ENCODE measurements at places on chromosomes 6 and 20.

DNA sequence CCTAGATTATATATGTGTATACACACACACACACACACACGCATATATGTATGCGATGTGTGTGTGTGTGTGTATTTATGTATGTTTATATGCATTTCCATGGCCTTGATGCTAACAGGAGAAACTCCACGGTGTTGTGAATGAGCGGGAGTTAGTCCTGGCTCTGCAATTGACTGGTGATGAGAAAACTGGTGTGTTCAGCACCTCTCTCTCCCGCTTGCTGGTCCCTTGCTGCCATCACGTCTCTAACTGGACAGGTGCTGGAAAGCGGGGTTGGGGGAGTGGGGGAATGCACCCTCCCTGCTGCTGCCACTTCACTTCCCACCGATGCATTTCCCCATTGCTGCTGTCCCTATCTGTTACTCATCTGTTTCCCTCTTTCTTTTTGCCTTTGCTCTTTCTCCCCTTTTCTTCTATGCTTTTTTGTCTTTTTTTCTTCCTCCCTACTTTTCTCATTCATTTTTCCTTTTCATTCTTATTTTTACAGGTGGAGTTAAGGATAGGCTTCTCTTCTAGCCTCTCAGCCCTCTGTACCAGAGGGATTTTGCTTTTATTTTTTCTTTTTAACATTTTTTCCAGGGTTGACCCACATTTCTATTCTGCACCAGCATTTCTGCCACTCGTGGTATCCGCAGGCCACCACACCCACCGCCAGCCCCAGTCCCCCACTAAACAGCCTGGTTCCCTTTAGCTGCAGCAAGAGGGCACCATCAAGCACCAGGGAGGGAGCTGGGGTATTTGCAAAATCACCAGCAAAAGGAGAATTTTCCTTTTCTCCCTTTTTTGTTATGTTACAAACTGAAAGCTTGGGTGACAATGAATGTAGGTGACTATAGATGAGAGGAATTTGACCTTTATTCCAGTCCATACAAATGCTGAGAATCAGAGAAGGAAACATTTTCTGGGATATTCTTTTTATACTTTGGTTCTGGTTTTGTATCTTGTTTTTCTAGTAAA is 115.6 kb downstream of the TCP11 start:
- peaks cover 45% of the 10 kb centered on the region for H3K4me1 ChIP-seq
- H3K27ac ChIP-seq, result peak overlapping the region; percentile 71
- no peaks in the 10 kb centered on the region for H3K36me3 ChIP-seq
- no peaks in the 10 kb centered on the region for H3K27me3 ChIP-seq
- DNase-seq, result no peak
- no peak overlapping the region for H3K4me3 ChIP-seq

- peak overlapping the region; percentile 90 for H3K4me3 ChIP-seq
- no peak for DNase-seq
- H3K27me3 ChIP-seq, result no peaks in the 10 kb centered on the region
- peaks cover 10% of the 10 kb centered on the region for H3K4me1 ChIP-seq
- peaks cover 42% of the 10 kb centered on the region for H3K36me3 ChIP-seq
- peak overlapping the region; percentile 92 for H3K27ac ChIP-seq
These were observed 886 bp downstream of the ROMO1 start for GRCh38 chr20:35699957-35700624.

- no peak overlapping the region for H3K27ac ChIP-seq
- H3K4me3 ChIP-seq, result no peak overlapping the region
- peaks cover 7% of the 10 kb centered on the region for H3K4me1 ChIP-seq
These were observed 37.1 kb downstream of the CD109 start for GRCh38 chr6:73732845-73733675.

- no peaks in the 10 kb centered on the region for H3K27me3 ChIP-seq
- H3K4me3 ChIP-seq, result no peak overlapping the region
- no peak for DNase-seq
- H3K4me1 ChIP-seq, result no peaks in the 10 kb centered on the region
These were observed 560.5 kb upstream of the PTCHD4 start for GRCh38 chr6:48671505-48671904.

DNA sequence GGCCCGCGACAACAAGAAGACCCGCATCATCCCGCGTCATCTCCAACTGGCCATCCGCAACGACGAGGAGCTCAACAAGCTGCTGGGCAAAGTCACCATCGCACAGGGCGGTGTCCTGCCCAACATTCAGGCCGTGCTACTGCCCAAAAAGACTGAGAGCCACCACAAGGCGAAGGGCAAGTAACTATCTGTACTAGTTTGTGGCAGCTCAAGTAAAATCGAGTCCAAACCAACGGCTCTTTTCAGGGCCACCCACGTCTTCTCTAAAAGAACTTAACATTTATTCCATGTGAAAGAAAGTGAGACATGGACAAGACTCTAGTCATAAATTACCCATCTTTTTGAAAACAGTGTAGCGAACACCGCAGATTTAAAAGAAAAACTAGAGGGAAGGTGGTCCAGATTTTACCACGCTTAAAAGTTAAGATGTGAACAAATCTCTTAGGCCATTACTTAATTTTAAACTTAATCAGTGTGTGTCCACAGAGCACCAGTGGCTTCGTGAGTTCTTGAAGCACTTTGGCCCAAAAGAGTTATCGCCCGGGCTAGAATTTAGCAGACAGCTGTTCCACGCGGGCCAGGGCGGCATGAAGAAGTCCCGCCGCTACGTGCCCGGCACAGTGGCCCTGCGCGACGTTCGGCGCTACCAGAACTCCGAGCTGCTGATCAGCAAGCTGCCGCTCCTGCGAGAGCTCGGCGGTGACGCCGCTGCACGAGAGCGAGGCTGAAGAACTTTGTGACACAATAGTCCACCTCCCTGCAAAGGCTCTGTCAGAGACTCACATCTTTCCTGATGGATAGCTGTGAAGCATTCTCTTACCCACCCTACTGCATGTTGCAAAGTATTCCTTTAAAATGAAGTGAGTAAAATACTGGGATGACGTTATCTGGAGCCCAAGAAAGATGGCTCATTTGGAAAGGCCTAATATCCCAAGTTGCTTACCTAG is 113.9 kb upstream of the PRSS16 start:
- H3K4me3 ChIP-seq, result peak overlapping the region; percentile 50
- H3K27me3 ChIP-seq, result no peaks in the 10 kb centered on the region
- DNase-seq, result peak; percentile 79
- H3K27ac ChIP-seq, result peak overlapping the region; percentile 92
- no peaks in the 10 kb centered on the region for H3K36me3 ChIP-seq

DNA sequence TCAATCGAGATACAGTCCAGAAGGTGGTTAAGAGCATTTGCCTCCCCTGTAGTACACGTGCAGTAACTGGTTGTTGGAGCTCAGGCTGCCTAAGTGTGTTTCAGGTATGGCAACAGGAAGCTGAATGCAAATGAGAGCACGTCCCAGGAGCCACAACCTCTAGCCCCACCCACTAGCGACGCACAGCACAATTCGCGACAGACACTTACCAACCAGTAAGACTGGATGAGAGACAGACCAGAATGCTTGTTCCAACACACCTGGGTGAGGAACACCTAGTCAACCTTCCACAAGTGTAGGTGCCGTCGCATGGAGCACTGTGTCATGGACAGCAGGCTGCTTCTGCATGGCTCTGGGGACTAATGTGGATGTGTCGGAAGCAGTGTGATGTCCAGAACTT is 7.2 kb upstream of the SERPINB1 start:
- H3K27ac ChIP-seq, result no peak overlapping the region
- H3K27me3 ChIP-seq, result no peaks in the 10 kb centered on the region
- H3K36me3 ChIP-seq, result no peaks in the 10 kb centered on the region
- no peak overlapping the region for H3K4me3 ChIP-seq

DNA sequence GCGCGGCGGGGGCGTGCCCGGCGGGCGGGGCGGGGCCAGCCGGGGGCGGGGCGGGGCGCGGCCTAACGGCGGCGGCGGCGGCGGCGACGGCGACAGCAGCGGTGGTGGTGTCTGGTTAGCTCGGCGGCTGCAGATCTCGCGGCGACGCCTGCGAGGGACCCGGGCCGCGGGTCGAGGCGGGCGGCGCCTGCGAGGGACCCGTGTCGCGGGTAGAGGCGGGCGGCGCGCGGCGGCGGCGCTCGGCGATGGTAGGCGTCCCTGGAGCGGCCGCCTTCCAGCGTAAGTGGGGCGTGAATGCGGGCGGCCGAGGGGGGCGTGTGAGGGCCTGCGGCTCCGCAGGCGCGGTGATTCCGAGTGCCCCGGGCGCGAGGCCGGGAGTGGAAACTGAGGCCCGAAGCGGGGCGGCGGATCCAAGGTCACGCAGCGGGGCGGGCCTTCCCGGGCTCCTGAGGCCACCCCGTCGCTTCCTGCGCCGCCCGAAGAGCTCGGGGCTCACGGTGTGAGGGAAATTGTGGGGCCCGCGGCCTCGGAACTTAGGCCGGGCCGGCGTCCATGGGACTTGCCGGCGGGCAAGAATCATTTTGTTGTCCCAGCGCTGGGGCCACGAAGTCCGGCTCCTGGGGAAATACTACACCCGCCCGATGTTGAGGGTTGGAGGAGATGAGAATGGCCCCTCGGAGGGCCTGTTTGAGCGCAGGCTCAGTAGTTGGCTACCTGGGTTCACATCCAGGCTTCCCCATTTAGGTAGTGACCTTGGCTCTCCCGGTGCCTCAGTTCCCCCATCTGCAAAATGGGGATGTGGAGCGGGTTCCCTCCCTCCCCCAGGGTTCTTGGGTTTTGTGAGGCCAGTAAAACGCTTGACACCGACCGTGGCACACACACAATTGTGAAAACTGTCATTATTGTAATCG is at the start of gene CBFA2T2:
Gene CBFA2T2 (plus strand): TSS at position 74 of the 911 bp plus-strand sequence. CDS start 172 bp downstream, at position 246.
- peak within 1 kb of the TSS; percentile 85 for H3K4me3 ChIP-seq
- DNase-seq, result peak; percentile 74
- no peaks in the 10 kb centered on the region for H3K27me3 ChIP-seq
- peak within 1 kb of the TSS; percentile 95 for H3K27ac ChIP-seq

DNA sequence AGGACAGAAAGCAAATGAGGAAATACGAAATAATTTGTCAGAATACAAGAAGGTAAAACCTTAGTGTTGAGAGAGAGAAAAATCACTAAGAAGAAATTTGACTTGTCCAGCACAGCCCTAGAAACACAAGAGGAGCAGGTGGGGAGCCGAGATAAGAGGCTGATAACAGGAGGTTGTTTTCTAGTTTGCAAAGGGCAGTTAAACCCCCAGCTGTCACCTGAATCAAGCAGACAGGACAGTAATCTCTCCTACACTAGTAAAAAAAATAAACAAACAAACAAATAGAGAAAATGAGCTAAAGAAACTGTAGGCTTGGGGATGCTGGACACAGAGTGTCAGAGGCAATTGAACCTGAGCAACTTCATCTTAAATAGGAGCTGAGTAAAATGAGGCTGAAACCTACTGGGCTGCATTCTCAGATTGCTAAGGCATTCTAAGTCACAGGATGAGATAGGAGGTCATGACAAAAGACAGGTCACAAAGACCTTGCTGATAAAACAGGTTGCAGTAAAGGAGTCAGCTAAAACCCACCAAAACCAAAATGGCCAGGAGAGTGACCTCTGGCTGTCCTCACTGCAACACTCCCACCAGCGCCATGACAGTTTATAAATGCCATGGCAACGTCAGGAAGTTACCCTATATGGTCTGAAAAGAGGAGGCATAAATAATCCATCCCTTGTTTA is 40.4 kb downstream of the FAM184A start:
- H3K4me1 ChIP-seq, result no peaks in the 10 kb centered on the region
- no peak for DNase-seq
- no peaks in the 10 kb centered on the region for H3K36me3 ChIP-seq

GRCh38 chr20:41664584-41664983 is 46.4 kb upstream of the CHD6 start:
- no peaks in the 10 kb centered on the region for H3K36me3 ChIP-seq
- no peaks in the 10 kb centered on the region for H3K4me1 ChIP-seq
- DNase-seq, result no peak
- no peak overlapping the region for H3K27ac ChIP-seq
- no peak overlapping the region for H3K4me3 ChIP-seq

- no peak overlapping the region for H3K4me3 ChIP-seq
- H3K36me3 ChIP-seq, result no peaks in the 10 kb centered on the region
- H3K27me3 ChIP-seq, result no peaks in the 10 kb centered on the region
- H3K4me1 ChIP-seq, result peaks cover 3% of the 10 kb centered on the region
- no peak overlapping the region for H3K27ac ChIP-seq
- DNase-seq, result no peak
These were observed 24.2 kb downstream of the RBM24 start for GRCh38 chr6:17305219-17306001.

DNA sequence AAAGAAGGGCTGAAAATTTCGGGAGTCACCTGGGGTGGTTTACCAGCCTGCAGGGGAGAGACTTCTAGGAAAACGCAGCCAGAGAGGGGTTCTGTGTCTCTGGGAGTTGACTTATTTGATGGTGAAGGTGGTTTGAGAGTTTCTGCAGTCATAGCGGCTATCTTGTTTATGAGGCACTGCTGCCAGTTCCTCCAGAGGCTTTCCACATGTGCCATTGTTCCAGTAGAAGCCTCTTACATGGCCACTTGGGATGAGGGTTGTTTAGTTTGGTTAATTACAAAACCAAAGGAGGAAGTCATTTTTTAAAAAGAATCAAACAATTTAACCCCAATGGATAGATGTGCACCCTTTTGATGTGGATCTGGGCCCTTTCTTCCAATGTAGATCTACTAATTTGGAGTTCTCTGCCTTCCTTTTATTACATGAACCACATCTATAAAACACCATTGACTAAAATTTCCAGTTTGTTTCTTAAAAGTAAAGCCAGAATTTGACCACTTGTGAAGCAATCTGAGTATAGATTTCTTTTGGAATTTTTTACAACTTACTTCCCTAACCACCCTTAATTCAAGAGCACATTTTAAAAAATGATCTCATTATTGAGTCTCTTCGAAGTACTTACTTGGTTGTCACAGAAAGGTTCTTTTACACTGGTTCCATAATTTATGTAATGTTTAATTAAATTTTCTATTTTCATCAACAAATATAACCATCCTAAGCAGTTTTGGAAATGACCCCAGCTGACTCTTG is 97.6 kb downstream of the TCP11 start:
- H3K4me3 ChIP-seq, result no peak overlapping the region
- H3K27me3 ChIP-seq, result no peaks in the 10 kb centered on the region
- H3K27ac ChIP-seq, result peak overlapping the region; percentile 86
- DNase-seq, result no peak
- peaks cover 54% of the 10 kb centered on the region for H3K4me1 ChIP-seq

Measured in left lung (tissue), 14 donors.